ENCODE measurements at places on chromosomes 5 and 9. TPM values are rescaled to one million over a fixed set of nuclear protein-coding genes. Genes with fewer than 3 reads are reported as not detected.

GRCh38 chr5:33438996-33439395 is 1.8 kb upstream of the TARS1 start:
- no peak for DNase-seq

DNA sequence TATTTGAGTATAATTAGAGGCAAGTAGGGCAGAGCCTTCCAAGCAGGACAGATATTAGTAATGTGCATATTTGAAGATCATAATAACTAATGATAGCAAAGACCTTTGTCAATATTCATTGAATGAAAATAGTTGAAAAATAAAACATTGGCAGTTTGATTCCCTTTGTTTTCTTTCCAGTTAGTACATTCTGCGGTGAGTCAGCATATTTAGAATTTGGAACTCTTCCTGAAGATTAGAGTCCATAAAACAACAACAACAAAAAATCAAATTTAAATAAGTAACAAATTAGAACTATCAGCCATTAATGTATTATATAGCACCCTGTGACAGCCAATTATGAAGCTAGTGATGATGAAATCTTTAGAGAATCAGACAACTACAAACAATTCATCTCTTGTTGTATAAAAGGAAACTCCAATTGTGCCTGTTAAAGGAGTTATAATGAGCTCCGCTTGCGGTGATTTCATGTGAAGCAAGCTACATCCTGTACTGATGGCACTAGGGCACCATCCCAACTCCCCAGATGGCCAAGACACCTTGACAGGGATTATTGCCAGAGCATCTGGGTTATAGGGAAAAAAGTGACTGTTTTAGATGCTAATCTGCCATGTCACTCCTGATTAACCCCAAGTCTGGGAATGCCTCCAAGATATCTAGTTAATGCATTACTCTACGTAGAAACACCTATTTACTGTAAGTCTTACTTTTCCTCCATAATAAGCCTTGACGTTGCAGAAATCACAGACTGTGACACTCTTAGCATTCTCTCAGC is 6.8 kb downstream of the IFNA8 start:
- no peak for DNase-seq

DNA sequence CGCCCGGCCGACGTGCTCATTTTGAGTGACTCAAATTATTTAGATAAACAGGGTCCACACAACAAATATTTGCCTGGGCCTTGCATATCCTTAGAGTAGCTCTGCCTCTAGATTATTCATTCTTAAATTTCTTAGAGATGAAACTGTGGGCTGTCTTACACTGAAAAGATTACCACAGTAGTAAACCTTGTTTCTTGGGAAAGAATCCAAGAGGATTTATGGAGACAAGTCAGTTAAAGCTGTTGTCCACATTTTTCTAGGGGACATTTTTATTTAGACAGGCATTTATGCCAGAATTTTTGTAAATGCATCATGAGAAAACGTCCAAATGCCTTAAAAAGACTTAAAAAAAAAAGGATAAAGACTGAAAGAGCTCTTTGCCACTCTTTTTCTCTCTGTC is 32.6 kb upstream of the RANBP3L start:
- DNase-seq = no peak

DNA sequence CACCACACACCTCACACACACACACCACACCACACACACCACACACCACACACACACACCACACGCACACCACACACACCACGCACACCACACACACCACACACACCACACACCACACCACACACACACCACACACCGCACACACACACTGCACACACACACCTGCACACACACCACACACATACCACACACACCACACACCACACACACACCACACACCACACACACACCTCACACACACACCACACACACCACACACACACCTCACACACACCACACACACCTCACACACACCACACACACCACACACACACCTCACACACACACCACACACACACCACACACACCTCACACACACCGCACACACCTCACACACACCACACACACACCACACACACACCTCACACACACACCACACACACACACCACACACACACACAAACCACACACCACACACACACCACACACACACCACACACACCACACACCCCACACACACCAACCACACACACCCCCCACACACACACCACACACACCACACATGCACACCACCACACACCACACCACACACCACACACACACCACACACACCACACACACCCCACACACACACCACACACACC is 73.7 kb downstream of the ARHGEF37 start:
- no peak for DNase-seq

The PCDHA10 gene
- 0.02 TPM for polyA plus RNA-seq

The CDKN2B-AS1 gene
- 0.09 TPM for polyA plus RNA-seq

GRCh38 chr5:60651872-60652620 is 47.9 kb downstream of the DEPDC1B start:
- no peak for DNase-seq

The LHX2 gene
- polyA plus RNA-seq = 0.07 TPM

- DNase-seq = no peak
Observed at GRCh38 chr5:61811052-61811451, 479.0 kb downstream of the ZSWIM6 start.

The RNF183 gene
- polyA plus RNA-seq = not detected

DNA sequence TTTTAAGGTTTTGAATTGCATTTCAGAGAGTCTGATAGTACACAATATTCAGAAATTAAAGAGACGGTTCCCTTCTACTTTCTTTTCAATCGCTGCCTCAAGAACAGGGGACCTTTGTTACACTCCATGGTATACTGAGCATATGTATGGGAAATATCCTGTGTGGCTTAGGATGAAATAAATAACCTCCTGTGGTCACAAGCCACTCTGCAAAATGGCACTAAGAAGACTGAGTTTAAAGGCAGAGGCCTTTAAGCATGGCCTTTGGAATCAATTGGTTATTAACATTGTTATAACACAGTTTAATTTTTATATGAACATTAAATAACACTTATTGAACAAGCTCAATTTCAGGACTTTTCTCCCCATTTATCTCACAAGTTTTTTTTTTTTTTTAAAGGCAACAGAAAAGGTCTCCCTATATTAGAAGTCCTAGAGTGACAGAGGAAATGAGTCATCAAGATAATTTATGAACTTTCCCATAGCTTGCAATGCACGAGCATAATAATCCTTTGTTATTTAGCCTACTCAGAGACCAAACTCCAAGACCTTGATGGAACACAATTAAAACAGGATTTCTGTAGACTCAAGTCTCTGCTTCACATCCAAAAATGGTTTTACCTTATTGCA is 341.9 kb downstream of the TMEM167A start:
- no peak for DNase-seq

DNA sequence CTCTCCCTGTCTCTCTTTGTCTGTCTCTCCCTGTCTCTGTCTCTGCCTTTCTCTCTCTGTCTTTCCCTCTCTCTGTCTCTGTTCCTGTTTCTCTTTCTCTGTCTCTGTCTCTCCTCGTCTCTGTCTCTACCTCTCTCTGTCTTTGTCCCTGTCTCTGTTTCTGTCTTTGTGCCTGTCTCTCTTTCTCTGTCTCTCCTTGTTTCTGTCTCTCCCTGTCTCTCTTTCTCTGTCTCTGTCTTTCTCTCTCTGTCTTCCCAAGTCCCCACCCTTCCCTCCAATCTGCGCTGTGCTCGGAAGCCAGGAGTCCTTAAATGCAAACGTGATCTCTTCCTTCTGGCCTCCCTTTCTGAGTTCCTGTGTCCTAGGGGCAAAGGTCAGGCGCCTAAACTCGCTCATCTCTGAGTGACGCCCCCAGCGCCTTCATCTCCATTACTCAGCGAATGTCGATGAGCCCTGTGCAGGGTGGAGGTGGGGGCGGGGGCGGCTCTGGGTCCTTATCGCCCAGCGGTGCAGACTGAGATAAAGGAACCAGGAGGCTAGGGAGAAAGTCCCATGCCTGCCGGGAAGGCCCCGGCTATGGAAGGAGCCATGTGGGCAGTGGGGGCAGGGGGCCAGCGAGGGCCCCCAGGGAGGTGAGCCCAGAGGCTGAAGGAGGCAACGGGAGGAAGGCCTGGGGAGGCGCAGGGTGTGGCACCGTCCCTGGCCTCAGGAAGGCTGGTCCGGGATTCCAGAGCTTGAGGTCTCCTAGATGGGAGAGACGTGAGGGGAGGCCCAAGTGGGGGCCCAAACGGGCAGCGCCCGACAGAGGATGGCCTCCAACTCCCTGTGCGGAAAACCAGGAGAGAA is 1.5 kb upstream of the SLC6A19 start:
- DNase-seq = no peak

DNA sequence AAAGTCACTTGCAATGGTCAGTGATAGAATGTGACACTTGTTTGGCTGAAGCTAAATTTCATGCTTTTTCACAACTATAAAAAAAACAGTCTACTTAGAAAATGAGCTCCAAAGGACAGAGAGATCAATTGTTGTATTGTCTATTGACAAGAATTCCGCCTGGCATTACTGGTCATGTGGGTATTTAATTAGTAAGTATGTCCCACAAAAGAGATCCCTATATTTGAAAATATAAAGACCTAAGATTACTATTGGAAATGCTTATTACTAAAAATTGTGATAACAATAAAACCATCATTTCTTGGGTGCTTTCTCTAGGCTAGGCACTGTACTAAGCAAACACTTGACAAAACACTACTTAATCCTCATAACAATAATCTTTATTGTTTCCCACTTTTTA is 745.2 kb upstream of the C9orf72 start:
- no peak for DNase-seq

- no peak for DNase-seq
Observed at GRCh38 chr5:2757563-2758351, 6.3 kb upstream of the IRX2 start.

DNA sequence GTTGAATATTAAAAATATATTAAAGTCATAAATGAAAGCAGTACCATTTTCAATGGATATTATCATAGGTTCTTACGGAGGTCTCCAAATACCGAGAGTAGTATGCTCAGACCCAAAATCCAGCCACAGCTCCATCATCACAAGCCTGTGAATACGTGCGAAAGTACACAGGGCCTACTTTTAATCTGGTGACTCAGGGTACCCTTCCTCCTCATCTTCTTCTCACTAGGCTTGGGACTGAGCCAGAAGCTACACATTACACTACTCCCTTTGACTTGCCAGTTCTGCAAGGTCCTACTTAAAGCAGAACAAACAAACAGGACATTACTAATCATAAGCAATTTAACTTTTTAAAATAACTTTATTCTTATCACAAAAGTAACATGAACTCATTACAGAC is 7.6 kb upstream of the RIC1 start:
- DNase-seq = no peak

The MAMDC2 gene
- 11.5 TPM for polyA plus RNA-seq

DNA sequence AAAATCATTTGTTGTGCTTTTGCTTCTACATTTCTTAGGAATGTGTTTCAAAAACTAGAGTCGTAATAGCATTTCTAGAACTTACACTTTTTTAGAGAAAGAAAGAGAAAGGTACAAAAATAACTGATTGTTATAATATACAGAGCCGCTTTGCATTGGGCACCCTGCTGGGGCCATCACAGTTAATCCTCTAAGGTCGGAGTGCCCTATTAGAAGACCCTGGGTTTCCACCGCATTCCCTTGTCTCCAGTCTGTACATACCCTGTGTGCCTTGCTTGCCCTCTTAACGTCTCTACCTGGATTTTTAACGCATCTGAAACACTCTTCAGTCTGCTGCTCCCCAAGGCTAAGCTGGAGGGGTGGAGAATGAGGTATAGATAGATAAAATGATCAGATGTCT is 1.3 kb downstream of the MARVELD2 start:
- DNase-seq = no peak

The SURF6 gene
- 13.9 TPM for polyA plus RNA-seq

The FST gene
- polyA plus RNA-seq = 3.2 TPM
